ENCODE measurements at places on chromosomes 13 and 19.

- no peak for DNase-seq
Observed at GRCh38 chr13:51432576-51432975, 20.3 kb downstream of the INTS6 start.

DNA sequence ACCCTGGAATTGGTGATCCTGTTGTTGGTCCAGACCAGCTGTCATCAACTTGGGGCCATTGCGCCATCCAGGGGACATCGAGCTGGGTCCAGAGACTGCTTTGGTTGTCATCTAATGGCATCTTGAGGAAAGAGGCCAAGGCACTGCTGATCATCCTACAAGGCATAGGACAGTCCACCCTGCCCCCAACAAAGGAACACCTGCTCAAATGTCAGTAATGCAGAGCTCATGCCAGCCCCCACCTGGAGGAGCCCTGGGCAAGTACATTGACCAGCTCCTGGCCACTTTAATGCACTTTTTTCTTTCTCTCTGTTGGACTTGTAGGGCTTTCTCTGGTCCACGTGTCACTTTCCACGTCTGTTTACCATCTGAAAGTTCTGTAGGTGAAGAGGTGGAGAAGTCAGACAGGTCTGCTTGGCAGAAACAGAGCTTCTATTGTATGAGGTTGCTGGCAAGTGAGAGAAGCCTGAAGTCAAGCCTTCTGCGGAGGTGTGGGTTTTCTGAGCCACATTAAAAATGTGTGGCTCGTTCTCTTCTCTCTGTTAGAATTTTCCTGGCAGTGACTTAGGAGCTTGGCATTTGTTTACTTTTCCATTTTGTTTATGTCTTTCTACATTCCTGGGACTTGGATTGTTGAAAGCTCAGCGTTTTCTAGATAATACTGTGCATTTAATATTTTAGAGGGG, 124.0 kb upstream of the RNF113B start:
- DNase-seq: peak; percentile 55

DNA sequence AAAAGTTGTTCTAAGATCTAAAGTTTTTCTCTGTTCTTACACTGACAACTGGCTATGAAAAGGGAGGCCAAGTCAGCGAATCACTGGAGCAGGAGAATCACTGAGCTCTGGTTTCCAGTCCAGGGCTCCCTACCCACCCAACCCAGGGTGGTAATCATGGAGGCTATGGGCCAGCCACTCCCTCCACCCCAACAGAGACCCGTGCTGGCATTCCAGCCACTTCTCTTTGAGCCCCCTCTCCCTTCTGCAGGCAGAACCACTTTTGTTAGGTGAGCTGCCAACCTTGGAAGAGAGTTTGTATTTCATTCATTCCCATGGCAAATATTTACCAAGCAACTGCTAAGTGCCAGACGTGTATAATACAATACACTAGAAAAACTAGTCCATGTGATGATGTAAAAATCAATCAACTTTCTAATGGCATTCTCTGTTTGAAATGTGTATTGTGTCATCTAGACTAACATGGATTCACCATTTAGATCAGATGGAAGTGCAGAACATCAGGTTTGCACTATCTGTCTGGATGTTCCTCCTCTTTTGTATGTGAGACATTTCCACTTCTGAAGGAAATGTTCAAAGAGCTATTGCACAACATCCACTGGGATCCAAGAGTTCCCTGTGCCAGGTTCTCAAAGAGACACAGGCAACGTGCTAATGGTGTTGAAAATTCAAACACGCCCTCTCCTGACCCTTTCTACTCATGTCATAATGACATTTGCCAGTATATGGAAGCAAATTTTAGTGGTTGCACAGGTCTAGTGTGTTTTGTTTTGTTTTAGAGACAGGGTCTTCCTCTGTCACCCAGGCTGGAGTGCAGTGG, 5.3 kb downstream of the MLNR start:
- DNase-seq: no peak

DNA sequence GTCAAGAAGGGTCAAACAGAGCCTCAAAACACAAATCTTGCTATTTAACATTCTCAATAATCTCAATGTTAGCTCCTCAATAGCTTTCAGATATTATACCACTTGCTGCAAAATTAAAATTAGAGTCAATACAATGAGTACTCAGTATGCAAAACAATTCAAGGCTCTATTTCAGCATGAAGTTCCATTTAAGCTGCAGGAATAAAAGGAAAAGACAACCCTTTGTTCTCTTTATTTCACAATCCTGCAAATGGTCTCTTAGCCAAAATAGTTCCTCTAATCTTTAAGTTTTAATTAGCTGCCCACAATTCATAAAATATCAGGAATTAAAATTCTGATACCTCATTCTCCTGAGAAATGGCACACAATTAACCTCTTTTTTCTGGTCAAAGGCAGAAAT, 40.5 kb upstream of the DCT start:
- no peak for DNase-seq

DNA sequence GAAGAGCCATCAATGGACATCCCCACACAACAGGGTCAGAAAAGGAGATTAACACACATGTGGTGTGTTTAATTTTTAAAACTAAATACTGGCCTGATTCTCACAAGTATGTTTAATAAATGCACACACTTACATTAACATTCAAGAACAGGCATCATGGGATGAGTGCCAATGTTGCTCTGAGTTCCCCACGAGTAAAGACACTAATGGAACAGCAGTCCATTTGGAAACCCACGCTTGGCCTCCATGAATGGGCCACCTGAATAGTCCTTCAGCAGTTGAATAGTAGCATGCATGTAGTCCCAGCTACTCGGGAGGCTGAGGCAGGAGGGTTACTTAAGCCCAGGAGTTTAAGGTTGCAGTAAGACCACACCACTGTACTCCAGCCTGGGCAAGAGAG, 195.2 kb upstream of the IPO5 start:
- no peak for DNase-seq

GRCh38 chr13:50846861-50847475, 3.5 kb upstream of the DLEU7 start:
- no peak for DNase-seq

GRCh38 chr13:46116653-46117502, 12.0 kb upstream of the CPB2 start:
- DNase-seq: no peak

Measured in right hindlimb (tissue), 1 donor.